NB4 (cell line): ENCODE measurements at places on chromosomes 7 and 10.

DNA sequence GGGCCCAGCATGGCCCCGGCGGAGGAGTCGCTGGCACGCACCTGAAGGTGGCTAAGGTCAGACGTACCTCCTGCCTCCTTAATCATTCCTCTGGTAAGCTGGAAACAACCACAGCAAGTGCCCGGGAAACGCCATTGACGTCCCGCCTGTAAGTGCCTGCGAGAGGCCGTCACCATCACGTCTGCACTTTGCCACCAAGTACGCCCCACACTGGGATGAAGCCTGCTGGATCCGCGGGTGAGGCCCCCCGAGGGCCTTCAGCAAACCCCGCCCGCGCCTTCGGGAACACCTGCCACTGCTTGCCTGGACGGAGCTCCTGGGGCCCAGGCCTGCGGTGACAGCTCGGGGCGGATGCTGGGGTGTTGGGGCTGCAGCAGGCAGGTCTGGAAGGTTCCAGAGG lies 12.5 kb downstream of the ADGRA1 start:
- DNase-seq = no peak

GRCh38 chr10:16952080-16952479 lies 134.9 kb upstream of the RSU1 start:
- no peak for DNase-seq

GRCh38 chr7:1296356-1296981 lies 63.8 kb downstream of the UNCX start:
- DNase-seq = no peak

- no peak for DNase-seq
These were observed 27.6 kb upstream of the OPTN start for GRCh38 chr10:13072339-13072738.

- peak; percentile 7 for DNase-seq
These were observed 16.7 kb downstream of the USP6NL start for GRCh38 chr10:11594589-11595394.

DNA sequence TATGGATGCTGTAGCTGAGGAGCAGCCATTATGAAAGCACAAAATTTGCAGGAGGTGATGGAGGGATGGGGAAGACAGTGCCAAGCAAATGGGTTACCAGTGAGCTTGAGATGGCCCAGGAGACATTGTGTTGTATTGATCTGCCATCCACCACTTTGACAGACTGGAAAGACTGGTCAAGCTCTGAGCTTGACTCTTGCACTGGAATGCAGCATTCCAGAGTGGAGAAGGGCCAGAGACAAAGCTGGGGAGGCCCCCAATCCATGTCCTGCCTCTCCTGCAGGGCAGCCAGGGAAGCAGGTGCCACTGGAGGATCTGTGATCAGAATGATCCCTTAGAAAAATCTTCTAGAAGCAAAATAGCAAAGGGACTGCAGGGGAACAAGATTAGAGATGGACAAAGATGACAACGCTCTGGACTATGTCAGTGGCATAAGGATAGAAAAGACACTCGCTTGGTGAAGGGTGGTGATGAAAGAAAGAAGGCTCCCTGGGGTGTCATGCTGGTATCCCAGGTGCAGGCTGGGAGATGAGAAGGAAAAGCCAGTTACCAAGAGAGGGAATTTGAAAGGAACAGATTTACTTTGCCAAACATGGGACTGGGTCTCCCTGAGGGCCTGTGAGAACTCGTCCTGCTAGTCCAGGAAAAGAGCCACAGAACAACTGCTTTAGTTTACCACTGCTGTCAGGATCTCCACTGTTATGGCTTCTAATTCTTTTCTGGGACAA lies 5.0 kb downstream of the GSDME start:
- no peak for DNase-seq

DNA sequence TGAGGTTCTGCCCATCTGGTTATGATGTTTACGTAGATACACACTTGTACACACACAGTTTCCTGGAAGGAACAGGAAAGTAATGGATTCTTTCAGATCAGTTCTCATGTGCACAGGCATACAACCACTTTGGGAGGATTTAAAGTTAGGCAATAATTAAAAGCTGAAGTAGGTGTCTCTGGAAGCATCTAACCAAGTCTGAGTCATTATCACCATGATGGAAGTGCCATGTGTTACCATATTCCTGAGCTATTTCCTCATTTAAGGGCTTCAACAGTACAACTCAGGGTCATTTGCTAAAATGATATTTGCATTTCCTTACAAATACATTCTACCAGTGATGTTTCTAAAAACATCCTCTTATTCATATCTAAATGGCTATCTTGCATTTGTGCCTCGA lies 41.4 kb upstream of the BET1 start:
- DNase-seq = peak; percentile 19

DNA sequence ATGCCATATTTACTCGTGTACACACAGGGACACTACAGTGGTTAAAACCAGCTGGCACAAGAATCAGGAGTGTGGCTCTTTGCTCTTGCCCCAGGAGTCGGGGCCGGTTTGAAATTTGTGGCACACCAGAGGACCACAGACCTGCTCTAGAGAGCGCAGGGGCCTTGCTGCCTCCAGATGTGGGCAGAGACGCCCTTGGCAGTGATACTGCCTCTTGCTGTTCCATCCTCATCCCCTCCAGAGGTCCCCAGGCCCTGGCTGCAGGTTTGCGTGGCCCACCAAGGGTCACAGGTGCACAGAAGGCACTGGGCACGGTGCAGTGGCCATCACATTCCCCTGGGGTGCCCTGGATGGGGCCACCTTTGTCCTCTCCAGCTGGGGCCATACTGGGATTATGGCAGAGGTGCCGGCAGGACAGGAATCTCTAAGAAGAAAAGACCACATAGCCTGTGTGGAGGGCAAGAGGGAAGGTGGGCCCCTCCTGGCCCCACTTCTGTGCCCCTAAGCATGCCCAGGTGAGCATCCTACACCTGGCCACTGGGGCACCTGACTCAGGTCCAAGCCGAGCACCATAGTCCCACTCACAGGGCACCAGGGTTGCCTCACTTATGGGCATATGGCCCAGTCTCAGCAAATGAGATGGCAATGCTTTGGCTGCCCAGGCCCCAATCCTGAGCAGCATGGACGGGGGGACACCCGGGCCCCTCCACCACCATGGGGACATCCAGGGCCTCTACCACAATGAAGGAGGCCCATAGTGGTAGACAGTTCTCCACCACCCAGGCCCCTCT lies 45.6 kb downstream of the FOXL3 start:
- no peak for DNase-seq

- DNase-seq = peak; percentile 24
These were observed 16.1 kb downstream of the MYO1G start for GRCh38 chr7:44962483-44963251.

DNA sequence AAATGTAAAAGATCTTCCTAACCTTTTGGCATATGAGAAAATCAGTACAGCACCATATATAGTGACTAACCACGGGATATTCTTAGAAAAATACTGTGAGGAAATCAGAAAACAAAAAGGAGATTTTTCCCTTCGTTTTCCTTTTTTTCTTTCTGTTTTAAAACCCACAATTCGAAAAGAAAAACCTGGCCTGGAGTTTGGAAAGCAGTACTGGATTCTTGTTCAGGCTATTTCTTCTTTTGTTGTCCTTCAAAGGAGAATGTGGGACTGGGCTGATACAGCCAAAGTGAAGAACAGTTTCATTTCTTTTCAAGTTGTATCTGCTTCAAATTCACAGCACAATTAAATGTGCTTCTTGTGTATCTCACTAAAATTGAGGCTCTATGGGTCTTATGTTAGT lies 156.8 kb upstream of the PHYHIPL start:
- no peak for DNase-seq

DNA sequence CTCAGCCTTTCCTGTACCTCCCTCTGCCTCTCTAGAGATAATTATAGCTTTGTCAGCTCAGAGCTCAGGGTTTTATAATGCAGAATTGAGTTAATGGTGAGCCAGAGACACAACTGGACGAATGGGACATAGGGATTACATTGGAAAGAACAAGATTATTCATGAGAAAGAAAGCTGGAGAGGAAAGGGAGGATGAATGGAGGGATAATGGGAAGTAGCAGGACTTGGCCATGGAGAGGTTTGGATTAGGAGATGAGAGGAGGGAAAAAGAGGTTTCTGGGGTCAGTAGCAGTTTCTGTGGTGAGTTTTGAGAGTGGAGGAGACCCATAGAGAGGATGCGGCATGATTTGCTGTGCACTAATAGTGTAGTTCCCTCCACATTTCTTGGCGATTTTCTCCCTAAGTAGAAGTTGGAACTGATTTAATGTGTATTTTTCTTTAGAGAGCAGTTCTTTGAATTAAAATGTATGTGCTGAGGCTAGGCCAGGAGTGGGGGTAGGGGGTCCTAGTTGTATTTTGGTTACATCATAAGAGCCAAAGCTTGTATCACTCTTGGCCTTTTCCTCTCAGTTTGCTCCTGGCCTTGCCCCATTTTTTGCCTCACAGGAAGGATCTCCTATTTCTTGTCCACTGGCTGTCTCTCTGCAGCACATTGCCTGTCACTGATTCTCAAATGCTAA lies 107.4 kb downstream of the MKX start:
- DNase-seq = no peak

DNA sequence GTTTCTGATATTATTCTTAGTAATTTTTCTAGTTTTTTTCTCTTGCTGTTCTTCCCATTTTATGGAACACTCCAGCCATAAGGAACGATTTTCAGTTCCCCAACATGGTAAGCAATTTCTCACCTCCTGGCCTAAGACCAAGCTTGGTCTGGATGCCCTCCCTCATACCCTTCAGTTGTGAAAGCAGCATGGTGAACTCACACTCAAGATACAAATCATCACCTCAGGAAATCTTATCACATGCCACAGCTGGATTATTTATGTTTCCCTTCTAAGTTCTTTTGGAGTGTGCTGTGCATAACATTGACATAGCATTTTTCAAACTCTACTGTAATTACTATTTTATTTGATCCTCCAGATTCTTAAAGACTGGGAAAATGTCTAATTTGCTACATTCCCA lies 216.6 kb downstream of the AGMO start:
- no peak for DNase-seq

DNA sequence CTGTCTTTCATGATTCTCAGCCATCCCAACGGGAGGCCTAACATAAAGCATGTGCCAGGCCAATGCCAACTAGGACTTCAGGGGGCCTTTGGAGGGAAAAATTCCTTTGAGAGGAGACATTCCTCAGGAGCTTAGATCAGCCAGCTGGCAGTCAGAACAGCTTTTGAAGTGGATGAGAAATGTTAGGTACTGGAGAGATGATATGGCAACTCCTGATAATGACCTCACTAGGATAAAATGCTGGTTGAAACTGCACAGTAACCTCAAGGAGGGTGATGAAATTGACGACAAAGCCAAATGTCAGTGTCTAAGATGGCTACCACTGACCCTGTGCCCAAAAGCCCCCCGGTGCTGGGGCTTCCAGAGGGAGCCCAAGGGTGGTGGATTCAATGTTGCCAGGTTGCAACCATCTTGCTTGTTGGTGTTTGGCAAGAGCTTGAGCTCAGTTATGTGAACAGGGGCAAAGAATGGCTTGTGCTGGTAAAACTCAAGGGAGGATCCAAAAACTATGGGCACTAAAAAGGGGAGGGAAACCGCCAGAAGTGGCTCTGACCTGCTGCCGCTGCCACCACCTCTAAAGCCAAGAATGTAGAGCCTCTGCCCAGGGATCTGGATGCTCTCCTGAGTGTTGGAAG lies 121.2 kb downstream of the UBE2H start:
- no peak for DNase-seq

GRCh38 chr10:105681051-105681450 lies 1040.0 kb downstream of the SORCS3 start:
- peak; percentile 37 for DNase-seq

DNA sequence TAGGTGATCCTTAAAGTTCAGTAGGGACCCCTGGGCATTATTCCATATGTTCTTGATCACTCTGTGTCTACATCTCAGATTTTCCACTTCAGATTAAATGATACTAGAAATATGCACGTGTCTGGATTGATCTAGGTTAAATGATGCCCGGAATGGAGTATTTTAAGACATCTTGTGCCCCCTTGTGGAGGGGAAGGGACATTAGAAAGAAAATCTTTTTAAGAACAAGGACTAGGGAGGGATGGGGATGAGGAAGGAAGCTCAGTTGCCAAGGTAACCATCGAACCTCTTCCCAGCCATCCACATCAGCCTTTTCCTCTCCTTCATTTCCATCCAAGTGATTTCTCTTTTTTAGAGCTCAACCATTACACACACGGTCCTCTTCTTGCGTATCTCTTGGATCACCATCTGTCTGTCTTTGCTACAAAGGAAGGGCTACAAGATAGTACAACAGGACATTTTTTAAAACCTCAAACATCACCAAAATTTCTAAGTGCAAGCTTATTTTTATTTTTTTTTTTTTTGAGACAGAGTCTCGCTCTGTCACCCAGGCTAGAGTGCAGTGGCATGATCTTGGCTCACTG lies 40.5 kb downstream of the PRSS2 start:
- DNase-seq = peak; percentile 64

- DNase-seq = no peak
These were observed 30.2 kb downstream of the ADRA2A start for GRCh38 chr10:111107023-111107422.

DNA sequence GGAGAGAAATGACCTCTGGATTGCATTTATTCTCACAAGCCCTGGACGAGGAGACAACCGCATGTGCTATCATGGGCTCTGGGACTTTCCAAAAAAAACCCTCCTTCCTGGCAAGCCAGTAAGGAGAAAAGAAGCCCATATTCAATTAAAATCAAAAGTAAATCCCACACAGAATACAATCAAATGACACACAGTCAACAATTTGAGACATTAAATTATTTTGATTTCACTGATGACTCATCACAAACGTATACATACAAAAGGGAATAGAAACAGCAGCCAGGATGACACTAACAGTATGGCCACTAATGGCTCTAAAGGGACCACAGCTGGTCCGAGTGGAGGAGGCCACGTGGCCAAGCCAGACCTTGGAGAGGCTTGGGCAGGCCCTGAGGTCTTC lies 24.9 kb downstream of the LRRC20 start:
- DNase-seq = peak; percentile 38

GRCh38 chr7:50347693-50348092 lies 43.2 kb downstream of the IKZF1 start:
- DNase-seq = no peak

- peak; percentile 75 for DNase-seq
These were observed 28.0 kb downstream of the CHST12 start for GRCh38 chr7:2431260-2431867.

DNA sequence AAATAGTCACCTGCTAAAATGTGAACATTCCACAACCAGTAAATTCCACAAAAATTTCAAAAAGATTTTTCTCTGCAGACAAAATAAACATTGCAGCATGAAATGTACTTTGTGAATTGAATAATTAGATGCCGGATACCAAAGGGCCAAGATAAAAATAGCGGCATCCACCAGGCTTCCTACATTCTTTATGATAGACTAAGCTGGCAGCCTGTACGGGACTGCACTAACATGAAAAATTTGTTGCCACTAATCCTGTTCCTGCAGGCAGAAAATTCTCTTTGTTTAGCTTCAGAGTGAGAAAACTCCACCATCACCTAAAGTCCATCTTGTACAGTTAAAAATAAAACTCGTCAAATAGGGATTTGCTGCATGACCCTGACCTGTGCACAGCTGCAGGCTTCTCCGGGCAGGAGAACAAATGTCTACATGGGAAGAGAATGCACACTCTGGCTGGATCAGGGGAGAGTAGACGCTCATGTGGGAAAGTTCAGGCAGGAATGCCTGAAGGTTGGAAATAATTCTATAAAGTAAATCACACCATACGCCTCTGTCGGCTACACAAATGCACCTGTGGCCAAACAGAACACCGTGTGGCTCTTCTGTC lies 15.6 kb upstream of the ADO start:
- no peak for DNase-seq
